ENCODE measurements at places on chromosomes 6 and 20.

DNA sequence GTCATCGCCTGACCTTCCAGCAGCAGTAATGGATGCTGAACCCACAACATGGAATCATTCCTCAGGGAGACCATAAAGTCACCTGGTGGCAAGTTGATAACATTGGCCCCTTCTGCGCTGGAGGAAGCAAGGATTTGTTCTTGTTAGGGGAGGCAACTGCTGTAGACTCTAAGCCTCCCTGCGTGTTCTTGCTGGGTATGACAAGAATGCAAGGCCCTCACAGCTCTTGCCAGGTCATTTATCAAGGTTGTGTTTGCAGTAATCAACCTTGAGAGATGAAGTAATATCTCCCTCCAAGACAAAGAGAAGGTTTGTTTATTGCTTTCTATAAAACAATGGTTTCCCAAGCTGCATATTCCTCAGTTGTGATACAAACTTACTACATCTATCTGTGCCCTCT lies 80.9 kb downstream of the PERP start:
- DNase-seq, result no peak

DNA sequence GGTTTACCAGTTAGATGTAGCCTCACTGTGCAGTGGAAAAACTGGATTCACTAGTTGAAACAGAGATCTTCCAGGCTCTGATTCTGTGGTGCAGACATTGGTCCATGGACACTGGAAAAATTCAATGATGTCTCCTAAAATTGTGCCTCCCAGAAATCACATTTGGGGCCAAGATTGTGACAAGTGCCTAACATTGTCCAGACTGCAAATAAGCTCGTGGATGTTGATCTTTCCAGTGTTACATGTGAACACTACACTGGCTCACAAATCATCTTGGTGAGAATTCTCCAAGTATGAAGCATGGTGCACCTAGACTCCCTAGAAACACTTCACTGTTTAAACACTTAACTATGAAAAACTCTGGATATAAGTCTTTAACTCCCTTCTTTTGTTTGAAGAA lies 140.4 kb downstream of the HAO1 start:
- no peak for DNase-seq

GRCh38 chr6:25017486-25017885 lies 81.7 kb upstream of the RIPOR2 start:
- DNase-seq, result no peak

DNA sequence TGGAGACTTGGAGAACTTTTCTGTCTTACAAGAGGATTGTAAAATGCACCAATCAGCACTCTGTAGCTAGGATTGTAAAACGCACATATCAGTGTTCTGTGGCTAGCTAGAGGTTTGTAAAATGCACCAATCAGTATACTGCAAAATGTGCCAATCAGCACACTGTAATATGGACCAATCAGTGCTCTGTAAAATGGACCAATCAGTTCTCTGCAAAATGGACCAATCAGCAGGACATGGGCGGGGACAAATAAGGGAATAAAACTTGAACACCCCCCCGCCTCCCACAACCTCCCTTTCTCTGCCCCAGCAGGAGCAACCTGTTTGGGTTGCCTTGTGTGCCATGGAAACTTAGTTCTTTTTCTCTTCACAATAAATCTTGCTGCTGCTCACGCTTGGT lies 12.8 kb upstream of the RPS10 start:
- no peak for DNase-seq

- DNase-seq, result no peak
Measured at GRCh38 chr6:66883453-66883852, 1176.4 kb upstream of the EYS start.

DNA sequence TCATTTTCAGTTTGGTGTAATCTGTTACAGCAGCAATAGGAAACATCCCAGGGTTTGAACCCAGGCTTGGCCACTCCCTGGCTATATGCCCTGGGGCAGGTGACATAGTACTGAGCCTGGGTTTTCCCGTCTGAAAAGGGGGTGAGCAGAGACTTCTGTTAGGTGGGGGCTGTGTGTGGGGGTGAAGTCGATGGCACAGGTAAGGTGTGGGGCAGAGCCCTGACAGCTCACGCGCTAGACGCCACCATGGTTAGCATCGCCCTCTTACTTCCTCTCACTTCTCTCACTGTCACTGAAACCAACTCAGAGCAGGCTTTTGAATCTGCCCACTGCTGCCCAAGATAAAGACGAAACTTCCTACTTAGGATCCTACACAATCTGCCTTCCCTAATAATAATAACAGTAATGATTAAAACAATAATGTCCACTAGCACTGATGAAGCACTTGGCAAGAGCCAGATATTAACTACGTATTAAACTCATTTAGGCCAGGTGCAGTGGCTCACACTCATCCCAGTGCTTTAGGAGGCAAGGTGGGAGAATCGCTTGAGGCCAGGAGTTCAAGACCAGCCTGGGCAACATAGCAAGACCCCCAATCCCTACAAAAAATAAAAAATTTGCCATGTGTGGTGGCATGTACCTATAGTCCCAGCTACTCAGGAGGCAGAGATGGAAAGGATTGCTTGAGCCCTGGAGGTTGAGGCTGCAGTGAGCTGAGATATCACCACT lies 117.9 kb upstream of the PTPN1 start:
- no peak for DNase-seq

Measured in stimulated activated CD8-positive, alpha-beta memory T cell treated with anti-CD3 and anti-CD28 coated beads, Interleukin-15, amount 100 ng/mL, for 4 hours (primary cell).